ENCODE measurements at places on chromosomes 2 and 18.

- no peak for DNase-seq
Observed at GRCh38 chr18:49617329-49617695, 55.5 kb downstream of the LIPG start.

- peak; percentile 84 for DNase-seq
Observed at GRCh38 chr2:132589111-132589830, 80.7 kb downstream of the LYPD1 start.

- no peak for DNase-seq
Observed at GRCh38 chr18:73261243-73261642, 393.5 kb upstream of the NETO1 start.

GRCh38 chr2:240250985-240251847 lies 110.8 kb upstream of the OTOS start:
- peak; percentile 81 for DNase-seq
